Thymus (tissue), 14 donors: ENCODE measurements at places on chromosomes 4 and X. TPM values are rescaled to one million over a fixed set of nuclear protein-coding genes. Genes with fewer than 3 reads are reported as not detected.

DNA sequence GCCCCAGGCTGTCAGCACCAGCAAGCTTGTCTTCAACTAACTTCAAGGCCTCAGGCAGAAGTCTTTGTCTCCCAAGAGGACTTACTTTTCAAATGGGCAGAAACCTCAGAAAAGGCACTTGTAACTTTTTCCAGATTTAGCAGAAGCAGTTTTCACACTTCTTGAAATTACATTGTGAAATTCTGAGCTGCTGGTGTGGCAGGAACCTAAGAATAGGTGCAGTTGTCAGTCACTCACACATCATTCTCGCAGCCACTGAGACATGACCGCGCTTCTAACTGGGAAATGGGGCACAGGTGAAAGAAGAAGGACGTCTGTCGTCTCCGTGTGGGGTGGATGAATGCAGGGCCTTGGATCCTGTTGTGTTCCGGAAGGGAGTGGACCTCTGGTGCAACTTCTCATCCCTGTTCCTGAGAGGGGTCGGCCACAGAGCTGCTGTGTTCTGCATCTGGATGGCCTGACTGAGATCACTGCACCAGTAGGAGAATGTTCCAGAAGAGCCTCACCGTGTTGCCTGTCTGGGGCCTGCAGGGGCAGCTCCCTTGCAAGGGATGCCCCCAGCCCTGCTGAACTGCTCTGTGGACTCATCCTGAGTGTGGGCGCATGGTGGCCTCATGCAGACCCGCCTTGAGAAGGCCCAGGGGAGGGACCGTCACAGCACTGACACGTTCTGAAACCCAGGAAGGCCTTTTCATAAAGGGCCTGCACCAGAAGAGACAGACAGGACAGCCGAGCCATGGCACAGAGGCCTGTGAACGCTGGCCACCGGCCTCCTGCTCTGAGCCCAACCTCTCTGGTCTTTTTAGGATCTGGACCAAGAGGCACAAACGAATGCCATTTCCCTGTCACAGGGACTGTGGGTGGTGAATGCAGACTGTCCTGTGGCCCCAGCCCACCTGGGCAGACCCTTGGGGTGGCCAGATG lies 18.7 kb downstream of the NAT8L start:
- DNase-seq = no peak

GRCh38 chr4:55036405-55036804 lies 89.0 kb downstream of the KDR start:
- no peak for DNase-seq

GRCh38 chrX:105738162-105738561 lies 84.2 kb upstream of the NRK start:
- DNase-seq = no peak

DNA sequence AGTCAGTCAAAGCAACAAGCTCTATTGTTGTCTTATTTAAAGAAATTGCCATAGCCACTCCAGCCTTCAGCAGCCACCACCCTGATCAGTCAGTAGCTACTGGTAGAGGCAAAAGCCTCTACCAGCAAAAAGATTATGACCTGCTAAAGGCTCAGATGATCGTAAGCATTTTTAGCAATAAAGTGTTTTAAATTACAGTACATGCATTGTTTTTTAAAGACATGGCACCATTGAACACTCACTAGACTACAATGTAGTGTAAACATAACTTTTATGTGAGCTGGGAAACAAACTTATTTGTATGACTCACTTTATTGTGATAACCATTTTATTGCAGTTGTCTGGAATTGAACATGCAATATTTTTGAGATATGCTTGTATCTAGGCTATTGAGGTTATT lies 32.3 kb upstream of the DYNLT3 start:
- DNase-seq = no peak

- DNase-seq = no peak
These were observed 41.3 kb downstream of the HTT start for GRCh38 chr4:3115637-3116270.

DNA sequence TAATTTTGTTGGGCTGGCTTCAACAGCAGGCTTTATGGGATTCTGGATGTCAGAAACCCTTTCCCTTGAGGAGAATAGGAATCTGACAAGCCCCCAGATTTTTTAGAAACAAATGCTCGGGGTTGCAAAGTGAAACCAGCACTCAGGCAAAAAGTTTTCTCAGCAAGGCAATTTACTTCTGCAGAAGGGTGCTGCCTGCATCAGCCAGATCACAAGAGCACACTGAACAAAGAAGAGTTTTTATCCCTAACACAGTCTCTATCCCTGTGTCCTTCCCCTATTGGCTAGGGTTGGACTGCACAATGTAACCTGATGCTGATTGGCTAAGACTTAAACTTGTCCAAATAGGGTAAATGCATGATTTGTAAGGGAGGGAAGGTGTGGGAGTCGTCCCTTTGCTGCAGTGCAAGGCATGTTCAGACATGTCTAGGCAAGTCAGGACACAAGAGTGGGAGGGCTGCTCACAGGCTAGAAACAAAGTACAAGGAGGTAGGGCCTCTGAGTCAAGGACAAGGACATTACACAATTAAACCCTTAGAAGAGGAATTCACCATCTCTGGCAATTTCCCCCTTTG lies 175.8 kb downstream of the CCNG2 start:
- DNase-seq = no peak

DNA sequence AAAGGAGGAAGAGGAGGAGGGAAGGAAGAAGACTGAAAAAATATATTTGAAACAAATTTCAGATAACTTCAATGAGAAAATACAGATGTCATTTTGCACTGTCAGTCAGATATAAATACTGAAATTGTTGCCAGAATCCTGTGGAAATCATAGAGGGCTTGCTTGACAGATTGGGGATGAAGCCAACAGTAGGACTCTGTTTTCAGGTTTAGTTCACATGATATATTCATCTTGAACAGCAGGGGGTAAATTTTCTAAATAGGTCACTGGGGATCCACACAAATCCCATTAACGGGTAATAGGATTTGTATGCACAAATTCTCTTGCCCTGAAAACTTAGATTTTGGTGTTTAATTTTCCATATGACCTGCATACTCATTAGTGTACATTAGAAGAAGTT lies 103.3 kb upstream of the PCDH18 start:
- DNase-seq = no peak

GRCh38 chr4:120839974-120840751 lies 82.4 kb downstream of the PRDM5 start:
- DNase-seq = no peak

GRCh38 chr4:56871371-56871866 lies 36.3 kb upstream of the REST start:
- DNase-seq = no peak

- DNase-seq = no peak
These were observed 336.1 kb upstream of the PABPC4L start for GRCh38 chr4:134537701-134538100.

DNA sequence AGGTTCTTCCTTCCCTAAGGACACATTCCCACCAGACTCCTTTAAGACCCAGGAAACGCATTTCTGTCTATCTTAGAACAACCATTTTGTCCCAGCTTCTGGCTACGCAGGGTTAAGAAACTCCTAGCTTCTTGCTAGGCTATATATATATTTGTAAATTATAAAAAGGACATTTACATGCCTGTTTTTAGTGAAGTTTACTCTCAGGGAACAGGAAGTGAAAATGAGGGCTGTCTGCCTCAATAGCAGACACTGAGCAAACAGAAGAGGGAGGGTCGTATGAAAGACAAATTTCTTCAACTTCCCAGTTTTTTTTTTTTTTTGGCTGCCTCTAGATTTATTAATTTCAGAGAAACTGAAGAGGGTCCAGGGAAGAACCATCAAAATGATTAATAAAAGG lies 9.3 kb upstream of the FRMPD3 start:
- no peak for DNase-seq

DNA sequence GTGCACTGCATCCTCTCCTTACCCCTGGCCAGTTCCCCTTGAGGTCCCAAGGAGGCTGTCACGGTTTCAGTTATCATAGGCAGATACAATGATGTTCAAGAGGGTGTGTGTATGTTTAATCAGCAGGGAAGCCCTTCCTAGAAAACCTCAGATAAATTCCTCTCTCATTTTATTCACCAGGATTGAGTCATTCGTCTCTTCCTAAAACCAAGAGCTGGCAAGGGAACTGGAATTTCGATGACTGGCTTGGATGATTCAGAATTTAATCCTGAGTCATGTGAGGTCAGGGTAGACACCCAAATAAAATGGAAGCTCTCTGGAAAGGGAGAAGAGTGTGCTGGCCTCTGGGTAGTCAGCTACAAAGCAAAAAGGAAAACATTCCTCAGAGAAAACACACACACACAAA lies 106.2 kb upstream of the RAPGEF2 start:
- DNase-seq = no peak

- DNase-seq = no peak
These were observed 27.4 kb upstream of the TMPRSS11B start for GRCh38 chr4:68272860-68273259.

DNA sequence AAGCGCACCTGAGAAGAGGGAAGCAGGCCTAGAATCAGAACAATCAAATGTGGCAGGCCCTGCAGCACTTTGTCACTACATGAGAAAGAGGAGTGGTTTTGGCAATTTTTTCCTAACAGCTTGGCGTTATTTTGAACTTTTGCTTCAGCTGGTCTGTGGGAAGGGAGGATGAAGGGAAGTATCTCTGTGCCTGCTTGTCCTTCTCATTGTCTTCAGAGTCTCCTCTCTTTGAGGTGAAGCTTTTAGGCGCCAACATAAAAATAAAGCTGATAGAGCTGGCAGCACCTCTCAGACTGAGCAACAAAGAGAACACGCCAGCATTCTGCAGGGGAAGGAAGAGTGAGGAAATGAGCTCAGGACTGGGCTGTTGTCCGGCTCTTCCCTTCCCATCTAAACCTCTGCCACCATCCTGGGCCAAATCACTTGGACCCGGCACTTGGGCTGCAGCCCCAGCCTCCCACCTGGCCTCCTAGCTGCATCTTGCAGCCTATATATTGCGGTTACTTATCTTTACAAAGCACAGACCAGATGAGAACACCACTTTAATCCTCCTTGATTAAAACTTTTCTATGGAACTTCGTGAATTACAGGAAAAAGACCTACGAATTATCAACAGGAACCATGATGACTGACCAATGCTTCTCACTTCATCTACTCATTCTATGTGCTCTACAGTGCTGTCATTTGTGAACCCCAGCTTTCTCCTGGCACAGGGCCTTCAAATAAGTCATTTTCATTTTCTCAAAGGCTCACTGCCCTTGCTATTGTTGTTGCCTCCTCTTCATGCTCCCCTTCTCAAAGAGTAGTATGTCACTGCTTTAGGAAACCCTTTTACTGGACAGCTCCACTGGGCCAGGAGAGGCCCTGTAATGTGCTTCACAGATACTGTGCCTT lies 476.4 kb upstream of the HS3ST1 start:
- no peak for DNase-seq

DNA sequence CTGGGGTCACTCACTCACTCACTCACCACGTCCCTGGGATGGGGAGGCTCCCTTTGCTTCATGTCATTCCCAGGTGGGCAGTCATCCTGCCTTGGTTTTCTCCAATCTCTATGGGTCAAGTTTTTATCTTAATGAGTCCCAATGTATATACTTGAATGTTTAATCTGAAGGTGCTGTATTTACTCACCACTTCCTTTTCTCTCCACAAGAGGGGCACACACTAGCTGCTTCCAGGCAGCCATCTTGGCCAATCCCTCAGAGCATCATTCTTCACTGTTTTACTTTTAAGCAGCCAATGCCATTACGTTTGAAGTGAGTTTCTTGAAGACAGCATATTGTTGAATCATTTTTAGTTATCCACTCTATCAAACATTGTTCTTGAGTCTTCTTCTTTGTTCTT lies 153.4 kb upstream of the ARSJ start:
- DNase-seq = peak; percentile 11

GRCh38 chrX:48848847-48849246 lies 13.4 kb upstream of the PCSK1N start:
- DNase-seq = no peak

DNA sequence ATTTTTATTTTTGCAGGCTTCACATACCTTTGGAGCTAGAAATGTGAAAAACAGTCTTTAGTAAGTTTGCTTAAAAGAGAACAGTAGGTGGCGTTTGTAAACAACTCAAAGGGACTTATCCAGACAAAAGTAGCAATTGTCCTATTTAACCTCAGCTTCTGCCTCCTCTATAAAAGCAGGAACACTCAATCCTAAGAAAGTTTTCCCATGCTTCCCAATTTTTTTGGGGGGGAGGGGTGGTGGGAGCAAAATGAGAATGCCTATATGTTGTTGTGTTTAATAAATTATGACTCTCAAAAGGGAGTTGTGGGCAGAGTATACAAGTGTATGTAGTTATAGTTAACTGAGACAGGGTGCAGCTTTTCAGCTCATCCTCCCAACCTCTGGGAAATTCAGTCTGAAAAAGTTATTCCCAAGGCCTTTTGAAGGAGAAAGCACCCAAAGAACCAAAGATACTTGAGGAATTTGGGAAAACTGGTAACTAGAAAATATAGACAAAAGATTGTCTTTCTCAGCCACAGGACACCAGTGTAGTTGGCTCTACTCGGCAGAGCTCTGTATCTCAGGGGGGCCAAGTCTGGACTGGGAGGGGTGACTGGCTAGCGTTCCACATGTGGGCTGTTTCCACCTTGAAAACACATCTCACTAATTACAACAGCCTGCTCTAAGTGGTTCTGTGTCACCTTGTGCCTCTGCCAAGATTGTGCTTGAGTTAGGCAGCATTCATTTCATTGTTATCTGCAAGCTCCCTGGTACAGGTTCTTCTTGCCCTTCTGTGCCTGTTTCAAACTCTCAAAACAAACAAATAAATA lies 2.8 kb downstream of the SFRP2 start:
- DNase-seq = no peak

DNA sequence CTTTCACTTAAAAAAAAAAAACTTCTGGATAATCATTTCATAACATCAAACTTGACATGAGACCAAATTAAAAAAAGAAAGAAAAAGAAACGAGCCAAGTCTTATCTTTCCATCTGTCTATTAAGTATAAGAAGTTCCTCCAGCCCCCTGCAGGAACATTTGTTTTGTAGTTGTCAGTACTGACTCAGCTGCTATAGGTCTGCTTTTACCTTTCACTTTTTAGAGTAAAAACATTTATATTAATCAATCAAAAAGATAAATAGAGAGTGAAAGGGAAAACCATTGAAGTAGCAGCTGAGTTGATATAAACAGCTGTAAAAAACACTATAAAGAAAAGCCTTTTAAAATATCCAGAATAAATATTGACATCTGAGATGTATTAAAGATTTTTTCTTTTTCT lies 46.1 kb downstream of the CCDC158 start:
- DNase-seq = no peak

DNA sequence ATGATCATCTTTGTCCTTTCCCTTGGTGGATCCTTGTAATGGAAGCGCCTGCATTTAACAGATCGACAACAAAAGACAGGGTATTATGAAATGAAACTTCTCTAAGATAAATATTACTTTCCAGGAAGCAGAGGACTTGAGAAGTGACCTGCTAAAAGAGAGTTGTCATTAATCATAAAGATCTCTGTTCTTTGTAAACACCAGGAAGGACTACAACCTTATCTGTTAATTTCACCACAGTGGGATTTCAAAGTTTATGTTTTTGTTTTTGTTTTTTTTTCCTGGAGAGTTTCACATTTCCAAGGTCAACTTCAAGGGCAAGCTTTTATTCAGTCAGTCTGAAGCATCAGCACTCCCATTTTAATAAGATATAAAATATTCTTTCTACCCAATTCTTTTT lies 170.9 kb downstream of the RCHY1 start:
- no peak for DNase-seq

PRSS12 gene
- total RNA-seq = 1.5 TPM

CXCL10 gene
- total RNA-seq = 50.4 TPM

MXRA5 gene
- total RNA-seq = 6.1 TPM

TGIF2LX gene
- not detected for total RNA-seq

HSFX4 gene
- 0.28 TPM for total RNA-seq

QRFPR gene
- total RNA-seq = 0.24 TPM

ETDB gene
- total RNA-seq = not detected

RHOXF2 gene
- not detected for total RNA-seq

NUDT6 gene
- total RNA-seq = 6.8 TPM

PLA2G12A gene
- total RNA-seq = 8.2 TPM
